ENCODE measurements at places on chromosomes 12 and 14.

DNA sequence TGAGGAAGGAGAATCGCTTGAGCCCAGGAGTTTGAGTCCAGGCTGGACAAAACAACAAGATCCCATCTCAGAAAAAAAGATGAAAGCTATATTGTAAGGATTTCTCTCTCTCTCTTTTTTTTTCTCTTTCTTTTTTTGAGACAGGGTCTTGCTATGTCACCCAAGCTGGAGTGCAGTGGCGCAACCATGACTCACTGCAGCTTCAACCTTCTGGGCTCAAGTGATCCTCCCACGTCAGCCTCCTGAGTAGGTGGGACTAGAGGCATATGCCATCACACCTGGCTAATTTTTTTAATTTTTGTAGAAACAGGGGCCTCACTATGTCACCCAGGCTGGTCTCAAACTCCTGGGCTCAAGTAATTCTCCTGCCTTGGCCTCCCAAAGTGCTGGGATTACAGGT is 5.8 kb upstream of the MRPL42 start:
- DNase-seq = no peak

DNA sequence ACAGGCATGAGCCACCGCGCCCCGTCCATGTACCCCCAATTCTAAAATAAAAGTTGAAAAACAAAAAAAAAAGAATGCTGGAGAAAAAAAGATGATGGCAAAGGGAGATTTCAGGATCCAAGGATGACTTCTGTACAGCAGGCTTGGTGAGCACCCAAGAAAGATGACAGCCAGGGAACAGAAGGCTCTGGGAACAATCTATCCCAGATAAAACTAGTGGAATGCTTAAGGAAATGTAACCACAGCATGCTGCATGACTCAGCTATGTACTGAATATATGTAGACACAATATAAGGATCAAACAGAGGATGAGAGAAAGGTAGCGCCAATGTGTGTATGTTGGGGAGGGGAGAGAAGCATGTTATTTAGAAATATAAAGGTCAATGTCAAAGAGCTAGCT is 123.7 kb upstream of the TMTC1 start:
- DNase-seq = no peak

DNA sequence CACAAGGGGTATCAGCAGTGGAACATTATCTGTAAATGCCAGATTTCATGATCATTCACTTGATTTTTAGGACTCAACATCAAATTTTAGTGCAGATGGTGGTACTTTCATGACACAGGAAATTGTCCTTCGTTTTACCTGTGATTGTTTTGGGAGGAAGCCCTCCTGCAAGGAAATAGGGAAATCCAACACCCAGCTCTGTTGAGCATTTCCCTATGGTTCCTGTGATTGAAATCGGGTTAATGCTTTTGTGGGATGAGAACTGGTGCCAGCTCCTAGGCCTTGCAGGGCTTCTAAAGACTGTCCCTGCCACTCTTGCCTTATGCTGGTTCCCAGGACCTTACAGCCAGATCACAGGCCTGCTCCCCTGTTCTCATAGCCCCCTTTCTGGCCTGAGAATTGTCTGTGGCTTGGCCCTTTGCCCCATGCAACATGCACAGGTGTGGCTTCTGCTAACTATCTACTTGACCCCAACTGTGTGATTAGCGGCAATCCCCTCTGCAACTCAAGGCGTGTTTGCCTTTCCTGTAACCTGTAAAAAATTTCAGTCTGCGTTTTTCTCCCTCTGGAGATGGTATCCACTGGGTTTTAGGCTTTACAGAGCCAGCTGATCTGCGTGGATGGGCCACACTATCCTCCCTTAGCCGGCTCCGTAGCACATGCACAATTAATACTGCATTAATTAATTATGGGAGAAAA is 112.5 kb downstream of the ETV6 start:
- no peak for DNase-seq

DNA sequence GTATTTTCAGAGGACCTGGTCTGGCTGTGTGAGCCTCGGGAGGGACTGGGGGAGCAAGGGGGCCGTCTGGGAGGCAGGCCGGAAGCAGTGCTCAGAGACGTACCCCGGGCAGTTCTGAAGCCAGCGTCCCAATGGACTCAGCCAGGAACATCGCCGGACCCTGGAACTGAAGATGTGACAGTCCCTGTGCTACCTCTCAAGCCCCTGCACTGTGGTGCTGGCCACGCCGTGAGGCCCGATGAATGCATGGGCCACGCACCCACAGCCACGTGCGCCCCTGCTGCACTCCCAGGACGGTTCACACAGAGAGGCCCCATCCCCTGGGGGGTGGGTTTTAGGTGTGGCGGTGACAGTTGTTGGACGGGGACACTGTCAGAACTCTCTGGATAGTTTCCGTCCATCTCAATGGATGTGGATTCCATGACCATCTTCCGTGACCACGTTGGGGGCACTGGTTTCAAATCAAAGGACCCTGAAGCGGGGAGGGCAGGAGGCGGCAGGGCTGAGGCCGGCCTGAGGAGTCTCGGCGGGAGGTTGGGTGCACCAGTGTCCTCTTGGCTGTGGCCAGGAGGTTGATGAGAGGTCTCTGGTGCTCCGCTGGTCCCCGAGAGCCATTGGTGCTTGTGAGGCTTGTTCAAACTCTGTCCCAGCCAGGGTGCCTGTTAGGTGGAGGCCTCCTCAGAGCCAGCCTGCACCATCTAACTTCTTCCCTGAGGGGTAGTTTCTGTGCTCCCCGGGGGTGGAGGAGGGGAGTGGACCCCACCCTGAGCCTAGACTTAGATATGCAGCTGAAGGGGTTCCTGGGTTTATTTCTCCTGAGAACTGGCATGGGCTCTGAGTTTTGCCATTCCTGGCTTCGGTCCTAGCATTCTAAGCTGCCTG is 36.3 kb upstream of the TSPAN9 start:
- DNase-seq = no peak

DNA sequence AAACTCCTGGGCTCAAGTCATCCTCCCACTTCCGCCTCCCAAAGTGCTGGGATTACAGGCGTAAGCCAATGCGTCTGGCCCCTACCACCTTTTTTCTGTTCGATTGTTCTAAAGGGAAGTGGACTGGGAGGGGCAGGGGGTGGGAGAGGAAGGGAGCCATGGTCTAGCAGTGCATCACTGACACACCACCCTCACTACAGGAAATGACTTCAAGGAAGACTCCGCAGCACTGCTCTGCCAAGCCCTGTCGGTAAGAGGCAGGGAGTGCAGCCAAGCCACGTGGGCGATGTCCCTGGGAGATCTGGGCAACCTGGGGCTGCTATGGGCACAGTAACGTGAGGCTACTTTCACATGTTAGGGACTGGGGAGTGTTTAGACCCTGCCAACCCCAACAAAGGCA is 18.0 kb downstream of the LRRC74A start:
- DNase-seq = peak; percentile 83

DNA sequence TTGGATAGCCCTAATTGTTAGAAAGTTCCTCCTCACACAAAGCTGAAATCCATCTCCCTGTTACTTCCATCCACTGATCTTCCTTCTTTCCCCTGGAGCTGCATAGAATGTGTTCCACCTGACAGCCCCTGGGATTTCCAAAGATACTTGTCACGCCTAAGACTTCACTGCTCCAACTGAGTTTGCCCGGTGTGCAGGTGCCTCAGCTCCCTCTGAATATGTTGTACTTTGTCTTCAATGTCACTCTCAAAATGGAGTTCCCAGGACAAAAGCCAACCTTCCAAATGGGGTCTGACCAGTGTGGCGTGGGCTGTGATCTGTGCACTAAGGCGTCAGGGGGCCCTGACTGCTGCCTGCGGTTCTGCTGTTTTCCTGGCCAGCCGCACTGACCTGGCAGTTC is 42.8 kb downstream of the CACNA2D4 start:
- DNase-seq = no peak
